Stimulated activated CD4-positive, alpha-beta T cell treated with anti-CD3 and anti-CD28 coated beads, Interleukin-12 subunit alpha, Interleukin-12 subunit beta, amount 100 ng/mL, for 24 hours (primary cell): ENCODE measurements at places on chromosomes 2 and 18.

DNA sequence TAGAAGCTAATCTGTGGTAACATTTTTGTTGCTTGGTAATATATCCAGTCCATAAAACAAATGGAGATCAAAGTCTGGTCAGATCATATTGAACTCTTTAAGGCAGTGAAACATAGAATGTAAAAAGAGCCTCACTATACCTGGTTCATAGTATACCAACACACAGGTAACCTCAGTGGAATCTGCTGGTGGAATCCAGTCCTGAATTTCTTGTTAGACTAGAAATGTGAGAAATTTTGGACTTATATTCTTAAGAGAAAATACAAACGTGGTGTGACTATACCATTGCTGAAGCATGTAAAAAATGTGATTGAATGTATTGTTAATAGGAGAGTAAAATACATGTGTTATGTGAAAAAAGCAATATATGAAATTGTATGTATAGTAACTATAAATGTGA lies 46.1 kb upstream of the GRHL1 start:
- no peak for DNase-seq

- DNase-seq: no peak
Observed at GRCh38 chr18:32910694-32911296, 138.0 kb upstream of the KLHL14 start.

DNA sequence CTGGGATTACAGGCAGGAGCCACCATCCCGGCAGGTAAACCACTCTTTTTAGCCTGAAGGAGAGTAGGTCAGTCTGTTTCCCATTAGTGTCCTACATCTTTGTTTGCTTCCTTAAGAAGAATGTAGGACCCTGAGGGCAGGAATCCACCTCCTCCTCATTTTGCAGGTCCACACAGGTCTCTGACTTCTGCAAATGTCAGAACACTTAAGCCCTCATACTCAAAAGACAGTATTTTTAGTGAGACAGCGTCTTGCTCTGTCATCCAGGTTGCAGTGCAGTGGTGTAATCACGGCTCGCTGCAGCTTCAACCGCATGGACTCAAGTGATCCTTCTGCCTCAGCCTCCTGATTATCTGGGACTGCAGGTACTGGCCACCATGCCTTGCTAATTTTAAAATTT lies 9.3 kb downstream of the PSTPIP2 start:
- no peak for DNase-seq

- no peak for DNase-seq
Observed at GRCh38 chr2:232588680-232589585, 38.4 kb downstream of the EIF4E2 start.

DNA sequence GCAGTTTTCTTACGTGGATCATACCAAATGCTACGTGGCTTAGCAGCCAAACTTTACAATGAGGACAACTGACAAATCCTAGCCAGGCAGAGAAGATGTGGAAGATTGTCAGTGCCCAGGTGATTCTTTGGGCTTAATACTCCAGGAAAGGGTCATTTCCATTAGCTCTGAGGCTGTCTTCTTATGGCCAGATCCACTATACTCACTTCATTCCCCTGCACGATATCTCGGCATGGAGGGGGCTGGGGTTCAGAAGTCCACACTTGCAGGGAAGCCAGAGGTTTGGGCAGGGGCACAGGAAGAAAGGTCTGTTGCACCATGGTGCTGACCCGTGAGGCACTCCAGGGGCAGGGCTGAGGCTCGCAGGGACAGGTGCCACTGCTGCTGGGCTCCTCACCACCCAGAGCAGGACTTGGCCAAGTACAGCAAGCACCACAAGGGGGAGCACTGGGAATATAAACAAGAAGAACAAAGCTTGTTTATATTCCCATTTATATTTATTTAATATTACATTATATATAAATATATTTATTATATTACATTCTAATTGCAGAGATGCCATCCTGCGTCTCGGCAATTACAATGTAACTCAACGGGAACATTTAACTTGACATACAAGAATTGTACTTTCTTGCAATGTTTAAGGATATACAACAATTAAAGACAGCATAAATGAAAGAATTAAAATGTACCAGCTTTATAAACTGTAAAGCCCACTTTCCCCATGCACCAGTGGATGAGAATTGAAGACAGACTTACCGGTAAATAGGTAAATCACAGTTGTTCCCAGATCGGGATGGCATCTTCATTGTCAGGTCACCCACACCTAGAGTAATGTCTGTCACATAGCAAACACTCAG lies 27.2 kb downstream of the CLUL1 start:
- peak; percentile 12 for DNase-seq

- DNase-seq: peak; percentile 29
Observed at GRCh38 chr2:85887566-85888019, 1.2 kb downstream of the ST3GAL5 start.

- no peak for DNase-seq
Observed at GRCh38 chr18:58556331-58557007, 72.4 kb downstream of the ALPK2 start.

GRCh38 chr2:99989905-99990304 lies 152.5 kb downstream of the AFF3 start:
- no peak for DNase-seq

DNA sequence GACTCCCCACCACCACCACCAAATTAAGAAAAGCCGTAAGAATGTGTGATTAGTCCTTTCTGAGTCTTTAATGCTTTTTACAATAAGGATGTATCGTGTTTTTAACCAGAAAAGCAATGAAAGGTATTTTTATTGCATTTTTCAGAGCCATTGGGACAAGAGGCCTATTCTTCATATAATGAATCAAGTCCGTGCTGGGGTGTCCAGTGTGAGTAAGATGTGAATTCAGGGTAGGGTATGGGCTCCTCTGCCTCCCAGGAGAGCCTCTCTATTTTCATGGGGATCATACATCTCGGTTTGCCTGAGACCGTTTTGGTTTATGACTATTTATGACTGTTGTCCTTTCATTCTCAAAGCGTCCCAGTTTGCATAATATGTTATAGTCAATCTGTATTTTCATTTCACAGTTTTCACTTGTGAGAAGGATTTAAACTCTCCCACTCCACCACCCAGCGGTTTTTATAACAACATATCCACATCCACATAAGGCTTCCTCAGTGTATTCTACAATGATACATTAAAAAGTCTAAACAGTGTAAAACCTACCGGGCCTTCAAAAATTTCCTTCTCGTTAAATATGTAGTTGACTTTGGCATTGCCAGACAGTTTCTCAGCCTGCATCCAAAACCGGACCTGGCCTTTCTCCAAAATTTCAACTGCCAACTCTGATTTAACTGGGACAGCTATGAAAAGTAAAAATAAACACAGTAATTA lies 80.8 kb upstream of the LPIN2 start:
- DNase-seq: no peak

DNA sequence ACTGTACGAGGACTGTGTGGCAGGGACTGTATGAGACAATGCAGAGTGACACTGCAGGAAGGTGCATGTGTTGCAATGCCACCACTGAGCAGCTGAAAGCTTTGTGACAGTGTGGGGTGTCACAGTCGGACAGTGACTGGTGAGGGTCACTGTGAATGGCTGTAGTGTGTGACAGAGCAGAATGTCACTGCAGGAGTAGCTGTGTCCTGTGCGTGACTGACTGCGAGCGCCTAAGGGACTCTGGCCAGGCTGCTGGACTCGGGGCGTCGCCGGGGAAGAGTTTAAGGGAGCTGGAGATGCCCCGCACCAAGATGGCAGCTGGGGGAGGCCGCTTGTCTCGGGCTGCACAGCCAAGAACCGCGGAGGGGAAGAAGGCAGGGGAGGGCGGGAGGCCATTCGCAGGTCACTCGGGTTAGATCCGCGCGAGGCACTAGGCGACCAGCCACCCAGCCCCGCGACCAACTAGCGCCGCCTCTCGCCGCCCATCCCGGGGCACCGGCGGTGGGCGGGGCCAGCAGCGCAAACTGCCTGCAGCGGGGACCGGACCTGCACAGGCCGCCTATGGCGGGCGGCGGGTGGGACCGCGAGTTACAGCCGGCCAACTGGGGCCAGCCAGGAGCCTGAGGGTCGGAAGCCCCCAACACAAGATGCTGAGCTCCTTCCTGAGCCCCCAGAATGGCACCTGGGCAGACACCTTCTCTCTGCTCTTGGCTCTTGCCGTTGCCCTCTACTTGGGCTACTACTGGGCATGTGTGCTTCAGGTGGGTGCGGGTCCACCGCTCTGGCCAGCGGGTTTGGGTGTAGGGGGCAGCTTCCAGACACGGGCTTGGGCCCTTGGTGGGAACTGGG lies at the start of gene ABHD1:
TSS of gene ABHD1 (plus strand) at position 514 of the 849 bp plus-strand sequence. CDS start at position 648, 134 bp downstream.
- peak; percentile 54 for DNase-seq

DNA sequence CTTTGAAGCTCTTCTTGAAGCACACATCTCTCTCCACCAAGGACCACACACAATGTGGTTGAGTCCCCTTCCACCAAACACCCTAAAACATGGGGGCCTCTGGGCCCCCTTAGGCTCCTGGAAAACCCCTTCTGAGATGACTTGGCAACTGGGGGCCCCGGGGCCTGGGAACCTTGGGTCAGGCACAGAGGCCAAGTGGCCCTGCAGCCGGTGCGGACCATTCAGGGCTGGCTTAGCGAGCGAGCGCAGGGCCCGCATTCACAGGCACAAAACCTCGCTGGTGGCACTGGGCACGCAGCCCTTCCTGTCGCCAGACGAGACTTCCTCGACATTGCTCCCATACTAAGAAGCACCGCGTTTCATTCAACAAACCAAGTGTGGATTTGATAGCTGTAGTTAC lies 111.2 kb upstream of the ID2 start:
- DNase-seq: no peak

- no peak for DNase-seq
Observed at GRCh38 chr18:26474542-26474941, 73.8 kb downstream of the KCTD1 start.

DNA sequence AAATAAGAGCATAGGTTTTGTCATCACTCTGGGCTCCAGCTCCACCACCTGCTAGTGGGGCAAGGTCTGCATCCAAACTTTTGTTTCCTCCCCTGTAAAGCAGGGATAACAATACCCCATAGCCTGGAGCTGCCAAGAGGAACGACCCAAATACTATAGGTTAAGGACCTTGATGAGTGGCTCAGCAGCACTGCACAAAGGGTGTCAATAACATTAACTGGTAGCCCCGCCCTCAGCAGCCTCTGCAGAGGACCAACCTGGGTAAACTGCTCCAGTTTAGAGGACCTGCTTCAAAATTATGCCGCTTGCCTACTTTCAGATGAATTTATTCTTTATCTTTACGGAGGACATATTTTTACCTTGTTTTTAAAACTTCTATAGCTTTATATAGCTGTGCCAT lies 65.8 kb upstream of the RIOK3 start:
- no peak for DNase-seq

DNA sequence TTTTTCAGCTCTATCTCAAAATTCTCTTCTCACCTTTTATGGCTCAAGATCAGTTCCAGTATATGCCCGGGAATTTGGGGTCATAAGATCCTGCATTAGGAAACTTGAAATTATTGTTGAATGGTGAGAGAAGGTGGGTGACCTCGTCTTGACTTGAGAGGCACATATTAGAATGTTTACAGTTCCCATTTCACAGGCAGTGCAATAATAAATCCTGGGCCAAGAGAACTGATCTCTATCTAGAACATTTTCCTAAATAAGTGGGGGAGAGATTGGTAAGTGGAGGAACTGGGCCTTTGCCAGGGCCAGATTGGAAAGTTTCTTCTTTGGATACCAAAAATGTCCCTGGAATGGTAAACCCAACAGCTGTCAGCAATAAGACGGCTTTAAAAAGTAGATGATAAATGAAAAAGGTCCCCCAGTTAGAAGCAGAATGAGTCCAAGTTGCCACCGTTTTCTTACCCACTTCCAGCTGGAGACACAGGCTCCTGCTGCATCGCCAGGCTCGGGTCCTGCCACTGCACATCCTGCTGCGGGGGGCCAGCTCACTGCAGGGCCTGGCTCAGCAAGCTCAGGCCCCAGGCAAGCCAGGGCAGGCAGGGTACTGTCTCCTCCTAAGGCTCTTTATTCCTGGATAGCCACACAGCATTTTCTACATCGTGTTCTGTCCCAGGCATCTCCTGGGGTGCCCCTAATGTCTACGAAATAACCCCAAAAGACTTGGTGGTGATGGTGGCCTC lies 126.4 kb upstream of the EPAS1 start:
- DNase-seq: no peak

DNA sequence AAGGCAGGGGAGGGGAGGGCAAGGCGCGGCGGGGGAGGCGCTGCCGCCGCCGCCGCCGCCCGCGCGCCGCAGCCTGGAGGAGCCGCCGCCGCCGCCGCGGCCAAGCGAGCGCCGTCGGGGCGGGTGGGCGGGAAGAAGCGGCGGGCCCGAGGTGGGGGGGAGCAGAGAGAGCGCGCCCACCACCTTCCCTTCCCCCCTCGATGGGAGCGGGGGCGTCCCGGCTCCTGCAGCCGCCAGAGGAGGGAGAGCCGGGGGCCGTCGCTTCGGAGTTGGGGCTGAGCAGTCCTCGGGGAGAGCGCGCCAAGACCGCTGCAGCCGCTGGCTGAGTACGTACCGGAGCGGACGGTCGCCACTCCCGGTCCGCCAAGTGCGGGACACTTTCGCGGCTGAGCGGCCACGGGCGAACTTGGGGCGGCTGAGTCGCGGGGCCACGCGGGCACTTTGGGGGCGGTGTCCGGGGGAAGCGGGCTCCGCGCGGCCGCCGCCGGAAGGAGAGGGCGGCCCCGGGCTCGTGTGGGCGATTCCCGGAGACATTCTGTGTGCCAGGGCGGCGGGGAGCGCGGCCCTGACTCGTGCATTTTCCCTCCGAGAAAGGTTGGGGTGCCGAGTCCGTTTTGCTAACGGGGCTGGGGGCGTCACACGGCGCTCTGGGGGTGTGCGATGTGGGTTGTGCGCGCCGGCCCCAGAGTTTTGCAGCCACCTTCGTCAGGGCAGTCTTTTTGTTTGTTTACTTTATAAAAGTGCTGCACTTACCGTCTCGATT lies at the start of gene NAB1:
TSS of gene NAB1 (plus strand) at position 49 of the 763 bp plus-strand sequence. CDS start 10,094 bp downstream, outside the sequence.
- DNase-seq: peak; percentile 44

GRCh38 chr18:63467699-63468098 lies 9.1 kb upstream of the SERPINB5 start:
- DNase-seq: no peak

GRCh38 chr2:51581636-51582267 lies 549.8 kb upstream of the NRXN1 start:
- DNase-seq: no peak

DNA sequence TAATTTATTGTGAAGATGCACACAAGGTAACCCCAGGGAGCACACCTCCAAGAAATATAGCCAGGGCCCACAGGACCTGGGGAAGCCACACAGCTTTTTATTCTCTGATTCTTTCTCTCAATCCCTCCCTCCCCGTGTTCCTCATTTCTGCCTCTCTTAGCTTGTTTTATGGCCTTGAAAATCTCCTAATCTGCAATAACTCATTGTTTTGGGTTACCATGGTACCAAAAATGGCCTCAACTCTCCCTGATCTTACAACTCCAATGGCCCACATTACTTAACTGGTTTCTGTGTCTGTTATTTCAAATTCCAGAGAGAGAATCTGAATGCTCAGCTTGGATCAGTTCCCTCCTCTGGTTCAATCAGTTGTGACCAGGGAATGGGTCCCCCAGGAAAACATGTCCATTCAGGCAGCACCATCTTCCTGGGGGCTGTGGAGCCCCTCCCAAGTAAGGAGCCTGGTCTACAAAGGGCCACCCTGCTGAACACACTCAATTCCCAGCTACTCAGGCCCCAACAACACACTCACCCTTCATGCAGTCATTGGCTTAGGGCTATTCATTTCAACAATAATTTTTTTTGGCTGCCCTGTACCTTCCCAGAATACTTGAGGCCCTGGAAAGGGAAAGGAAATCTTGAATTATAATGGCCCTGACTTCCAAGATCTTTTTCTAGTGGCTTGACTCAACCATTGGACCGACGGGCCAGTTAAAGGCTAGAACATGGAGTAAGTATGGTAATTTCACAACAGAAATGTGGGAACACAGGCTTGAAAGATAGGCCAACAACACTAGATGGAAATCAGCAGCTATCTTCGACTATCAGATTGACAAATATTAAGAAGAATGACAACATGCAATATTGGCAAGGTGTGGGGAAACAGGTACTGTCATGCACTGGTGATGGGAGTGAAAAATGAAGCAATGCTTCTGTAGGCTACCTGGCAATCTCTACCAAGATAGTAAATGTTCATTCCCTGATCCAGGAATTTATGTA lies 41.6 kb upstream of the ST3GAL5 start:
- DNase-seq: no peak
